Putamen (tissue), 1 donor: ENCODE measurements at places on chromosomes 5 and 9.

GRCh38 chr5:86070719-86071118 lies 547.0 kb upstream of the COX7C start:
- DNase-seq = no peak

- no peak for DNase-seq
These were observed 13.4 kb downstream of the ABLIM3 start for GRCh38 chr5:149154650-149155049.

DNA sequence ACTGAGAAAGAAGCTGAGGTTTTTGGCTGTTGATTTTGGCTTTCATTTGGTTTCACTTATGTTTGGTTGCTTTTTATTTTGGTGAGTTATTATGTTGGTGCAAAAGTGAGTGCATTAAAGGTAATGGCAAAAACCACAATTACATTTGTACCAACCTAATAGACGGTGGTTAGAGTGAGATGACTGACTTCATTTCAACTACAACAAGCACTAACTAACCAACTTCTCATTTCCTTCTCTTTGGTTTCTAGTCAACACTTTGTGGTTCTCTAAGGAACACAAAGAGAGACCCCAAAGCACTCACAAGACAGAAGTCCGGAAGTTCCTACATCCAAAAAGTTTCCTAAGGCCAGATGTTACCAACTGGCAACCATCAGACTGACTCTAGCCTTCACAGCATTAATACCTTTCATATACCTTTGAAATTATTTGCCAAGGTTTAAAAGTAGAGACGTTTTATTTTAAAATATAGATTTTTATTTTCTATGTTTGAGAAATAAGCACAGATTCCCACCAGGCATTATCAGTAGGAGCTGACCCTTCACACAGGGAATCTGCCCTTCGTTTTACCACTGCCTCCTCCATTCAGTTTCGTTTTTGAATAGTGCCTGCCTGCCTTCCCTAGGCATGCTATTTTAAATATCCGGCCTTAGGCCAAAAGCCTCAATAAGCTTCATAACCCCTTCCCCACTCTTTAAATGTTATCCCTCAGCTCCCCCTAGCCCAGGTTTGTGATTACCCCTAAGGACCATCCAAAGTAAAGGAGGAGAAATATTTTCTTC lies 301.1 kb upstream of the PTGER4 start:
- DNase-seq = no peak

- DNase-seq = peak; percentile 63
These were observed 31.7 kb downstream of the GSN start for GRCh38 chr9:121299467-121300282.

- peak; percentile 39 for DNase-seq
These were observed 15.2 kb downstream of the PTGES start for GRCh38 chr9:129737479-129738274.

GRCh38 chr5:173205916-173206315 lies 29.1 kb downstream of the NKX2-5 start:
- DNase-seq = no peak

- DNase-seq = no peak
These were observed 2128.3 kb upstream of the C9orf72 start for GRCh38 chr9:29701559-29701958.

- DNase-seq = no peak
These were observed 237.5 kb downstream of the TRIM32 start for GRCh38 chr9:116924462-116925110.

DNA sequence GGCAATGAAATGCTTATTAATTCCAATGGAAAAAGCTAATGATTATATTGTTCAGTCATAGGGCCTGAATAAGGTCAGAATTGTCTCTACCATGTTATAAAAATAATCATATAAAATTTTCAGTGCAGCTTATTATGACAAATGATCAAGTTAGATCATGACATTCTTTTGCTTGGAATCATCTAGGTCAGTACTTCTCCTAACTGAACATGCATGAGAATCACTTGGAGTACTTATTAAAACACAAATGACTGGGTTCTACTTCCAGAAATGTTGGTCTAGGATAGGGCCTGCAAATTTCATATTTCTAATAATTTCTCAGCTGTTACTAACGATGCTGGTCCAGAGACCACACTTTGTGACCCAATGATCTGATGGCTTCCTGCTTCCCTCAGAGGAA lies 806.0 kb upstream of the ZNF608 start:
- no peak for DNase-seq

DNA sequence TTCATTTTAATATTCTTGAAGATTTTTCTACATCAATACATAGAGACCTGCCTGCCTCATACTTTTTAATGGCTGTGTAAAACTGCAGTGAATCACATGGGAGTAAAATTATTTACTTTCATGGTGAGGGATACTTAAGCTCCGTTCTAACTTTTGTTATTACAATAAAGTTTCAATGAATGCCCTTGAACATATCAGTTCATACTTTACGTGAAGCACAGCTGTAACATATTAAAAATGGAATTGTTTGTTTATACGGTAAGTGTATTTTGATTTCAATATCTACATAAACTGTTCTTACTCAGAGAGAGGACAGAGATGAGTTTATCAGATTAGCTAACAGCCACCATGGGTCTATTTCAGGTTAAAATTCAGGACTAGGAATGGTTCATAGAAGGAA lies 155.1 kb downstream of the NR3C1 start:
- no peak for DNase-seq

- DNase-seq = no peak
These were observed 58.3 kb downstream of the FBXL7 start for GRCh38 chr5:15558240-15558639.

GRCh38 chr9:18463991-18464390 lies 10.0 kb upstream of the ADAMTSL1 start:
- no peak for DNase-seq

- DNase-seq = no peak
These were observed 97.9 kb downstream of the CACNA1B start for GRCh38 chr9:137975527-137975913.

DNA sequence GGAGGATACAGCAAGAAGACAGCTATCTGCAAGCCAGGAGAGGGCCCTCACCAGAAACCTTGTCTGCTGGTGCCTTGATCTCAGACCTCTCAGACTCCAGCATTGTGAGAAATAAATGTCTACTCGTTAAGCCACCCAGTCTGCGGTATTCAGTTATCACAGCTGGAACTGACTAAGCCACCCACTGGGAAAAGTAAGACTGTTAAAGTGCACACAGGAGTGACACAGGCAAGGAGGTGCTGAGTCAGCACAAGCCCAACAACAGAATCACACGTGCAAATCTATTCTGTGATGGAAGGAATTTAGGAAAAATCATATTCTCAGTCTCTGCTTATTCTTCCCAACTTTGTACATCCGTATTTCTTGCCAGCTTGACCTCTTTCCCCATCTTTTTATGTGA lies 200.0 kb downstream of the NR2F1-AS1 start:
- DNase-seq = no peak
